ENCODE measurements at places on chromosomes 7 and 10.

DNA sequence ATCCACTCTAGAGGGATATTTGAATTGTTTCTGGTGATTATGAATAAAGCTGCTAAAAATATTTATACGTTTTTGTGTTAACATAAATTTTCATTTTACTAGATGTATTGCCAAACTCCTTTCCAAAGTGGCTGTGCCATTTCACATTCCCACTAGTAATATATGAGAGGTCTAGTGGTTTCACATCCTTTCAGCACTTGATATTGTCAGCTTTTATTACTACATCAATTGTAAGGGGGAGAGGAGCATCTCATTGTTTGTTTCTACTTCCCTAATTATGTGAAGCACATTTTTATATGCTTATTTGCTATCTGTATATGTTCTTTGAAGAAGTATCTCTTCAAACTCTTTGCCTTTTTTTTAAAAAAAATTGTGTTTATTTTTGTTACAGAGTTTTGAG, 184.5 kb downstream of the ADK start:
- no peak for DNase-seq

GRCh38 chr7:4849390-4849789, 12.4 kb downstream of the PAPOLB start:
- no peak for DNase-seq

DNA sequence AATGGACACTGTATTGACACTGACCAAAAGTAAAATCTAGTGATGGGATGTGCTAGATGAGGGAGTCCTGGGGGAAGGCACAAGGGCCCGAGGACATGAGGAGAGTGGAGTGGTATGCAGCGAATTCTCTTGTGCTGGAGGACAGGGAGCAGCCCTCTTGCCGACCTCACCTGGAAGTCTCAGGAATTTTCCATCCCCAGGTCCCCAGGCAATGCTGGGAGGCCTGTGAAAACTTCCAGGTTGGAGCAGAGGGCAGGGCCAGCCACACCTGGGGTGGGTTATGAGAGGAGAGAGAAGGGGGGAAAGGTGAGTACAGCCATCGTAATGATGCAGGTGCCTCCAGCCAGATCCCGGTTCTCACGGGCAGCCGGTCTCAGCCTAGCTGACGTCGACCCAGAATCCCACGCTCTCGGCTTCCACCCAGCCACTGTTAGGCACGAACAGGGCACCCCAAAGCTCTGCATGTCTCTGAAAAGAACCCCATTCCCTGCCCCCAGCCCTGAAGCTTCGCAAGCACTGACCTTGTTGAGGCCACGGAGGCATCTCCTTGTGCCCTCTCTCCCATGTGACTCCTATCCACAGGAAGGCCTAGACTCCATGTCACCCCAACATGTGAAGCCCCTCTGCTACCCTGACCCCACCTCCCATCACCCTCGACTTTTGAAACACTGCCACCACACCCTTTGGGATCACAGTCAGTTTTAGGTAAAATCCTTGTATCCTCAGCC, 239.7 kb upstream of the MYO3A start:
- no peak for DNase-seq

- no peak for DNase-seq
These were observed 3.3 kb upstream of the TBXAS1 start for GRCh38 chr7:139825666-139826290.

DNA sequence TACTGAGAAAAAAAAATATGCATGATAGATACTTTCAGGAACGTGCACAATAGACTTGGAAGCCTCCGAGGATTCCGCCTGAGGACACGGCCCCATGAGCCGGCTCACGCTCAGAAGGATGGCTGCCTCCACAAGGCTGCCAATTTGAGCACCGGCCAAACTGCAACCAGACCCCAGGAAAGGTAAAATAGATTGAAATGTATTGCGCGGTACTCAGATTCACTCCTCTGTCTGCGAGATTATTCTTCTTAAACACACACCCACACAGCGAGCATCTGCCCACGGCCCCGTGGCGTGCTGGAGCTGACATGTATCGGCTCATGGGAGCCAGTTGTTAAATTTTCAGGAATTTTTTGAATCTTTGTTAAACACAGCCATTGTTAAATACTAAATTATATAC, 653.2 kb upstream of the MKI67 start:
- no peak for DNase-seq

DNA sequence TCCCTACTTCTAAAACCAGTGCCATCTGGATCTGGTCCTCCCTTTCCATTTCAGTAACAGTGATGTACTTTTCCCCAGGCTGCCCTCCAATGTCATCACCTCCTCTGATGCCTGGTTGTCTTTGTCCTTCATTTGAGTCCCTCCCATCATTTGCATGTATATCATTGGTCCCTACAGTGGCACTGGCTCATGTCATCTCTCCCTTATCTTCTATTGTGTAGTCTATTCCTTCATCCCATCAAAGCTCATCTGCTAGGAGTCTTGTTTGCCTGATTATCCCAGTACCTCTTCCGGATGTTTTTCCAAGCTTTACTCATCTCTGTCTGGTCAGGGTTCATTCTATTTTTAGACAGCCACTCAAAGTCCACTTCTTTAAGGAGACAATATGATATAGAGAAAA, 292.9 kb upstream of the BMPER start:
- no peak for DNase-seq

- DNase-seq, result no peak
These were observed 166.6 kb upstream of the KLF14 start for GRCh38 chr7:130900471-130901076.

DNA sequence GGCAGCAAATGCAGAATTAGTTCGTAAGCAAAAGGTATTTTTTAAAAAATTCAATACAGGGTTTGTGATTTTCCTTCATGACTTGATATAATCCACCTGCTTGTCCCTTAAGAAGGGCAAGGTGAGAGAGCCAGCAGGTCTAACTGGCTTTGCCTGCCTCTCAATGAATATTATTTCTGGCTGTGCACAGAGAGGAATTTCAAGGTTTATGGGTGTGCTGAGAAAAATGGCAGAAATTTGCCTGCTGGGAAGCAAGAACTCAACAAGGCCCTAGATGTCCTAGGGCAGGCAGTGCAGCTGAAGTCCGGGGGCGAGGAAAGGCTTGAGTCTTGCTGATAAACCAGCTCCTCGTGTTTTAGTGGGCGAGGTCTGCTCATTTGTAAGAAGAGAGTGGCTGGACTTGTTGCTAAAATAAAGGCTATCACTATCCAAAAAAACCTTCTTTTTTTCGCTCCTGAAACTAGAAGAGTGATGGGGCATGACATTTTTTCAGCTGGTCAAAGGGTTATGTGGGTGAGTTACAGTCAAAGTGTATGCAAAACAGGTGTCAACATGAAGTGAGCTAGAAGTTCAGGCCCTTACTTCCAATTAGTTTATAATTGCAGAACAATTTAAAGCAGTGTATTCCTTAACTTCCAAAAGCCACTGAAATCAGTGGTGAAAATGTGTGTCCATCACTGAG, 385.8 kb upstream of the KLF6 start:
- DNase-seq, result no peak

GRCh38 chr7:148395990-148396716, 194.4 kb upstream of the C7orf33 start:
- DNase-seq, result no peak

DNA sequence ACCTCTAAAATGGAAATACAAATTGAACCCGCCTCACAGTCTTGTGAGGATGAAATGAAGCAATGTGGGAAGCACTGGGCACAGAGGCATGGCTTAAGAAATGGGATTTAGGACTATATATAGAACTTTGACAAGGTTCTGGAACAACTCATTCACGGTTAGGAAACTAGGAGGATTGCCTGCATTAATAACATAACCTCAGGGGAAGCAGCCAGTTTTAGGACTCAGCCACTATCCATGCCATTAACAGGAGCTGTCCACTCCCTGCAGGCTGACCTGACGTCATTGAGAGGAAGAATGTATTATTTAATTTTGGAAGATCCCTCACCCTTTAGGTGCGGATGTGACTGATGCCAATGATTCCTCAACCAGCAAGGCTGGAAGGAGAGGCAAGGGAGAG, 34.8 kb downstream of the ITGB8 start:
- DNase-seq, result no peak

GRCh38 chr7:590731-591551, 71.3 kb upstream of the PDGFA start:
- DNase-seq, result no peak
